ENCODE measurements at places on chromosomes 3 and 15.
A peak's percentile ranks its signal among the peaks of the same experiment; 100 is the strongest.

- DNase-seq = no peak
Observed at GRCh38 chr3:131067983-131068382, 41.3 kb downstream of the NEK11 start.

- DNase-seq = no peak
Observed at GRCh38 chr3:20747741-20748140, 561.7 kb upstream of the SGO1 start.

DNA sequence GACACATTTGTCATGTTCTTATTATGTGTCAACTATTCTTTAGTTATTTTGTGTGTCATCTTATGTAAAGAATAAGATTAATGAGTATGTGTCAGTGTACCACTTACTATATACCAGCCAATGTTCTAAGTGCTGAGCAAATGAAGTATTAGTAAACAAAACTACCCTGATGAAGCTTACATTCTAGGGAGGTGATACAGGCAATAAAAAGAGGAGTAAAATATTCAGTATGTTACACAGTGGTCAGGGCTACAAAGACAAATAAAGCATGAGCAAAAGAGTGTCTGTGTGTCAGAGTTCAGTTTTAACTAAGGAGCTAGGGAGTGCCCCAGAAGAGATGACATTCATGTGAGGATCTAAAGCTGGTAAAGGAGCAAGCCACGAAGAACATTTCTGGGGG is 79.1 kb downstream of the TRPC1 start:
- no peak for DNase-seq

- DNase-seq = no peak
Observed at GRCh38 chr3:49593041-49593440, 38.8 kb downstream of the BSN start.

GRCh38 chr3:53195602-53196574 is 34.9 kb downstream of the PRKCD start:
- peak; percentile 71 for DNase-seq

DNA sequence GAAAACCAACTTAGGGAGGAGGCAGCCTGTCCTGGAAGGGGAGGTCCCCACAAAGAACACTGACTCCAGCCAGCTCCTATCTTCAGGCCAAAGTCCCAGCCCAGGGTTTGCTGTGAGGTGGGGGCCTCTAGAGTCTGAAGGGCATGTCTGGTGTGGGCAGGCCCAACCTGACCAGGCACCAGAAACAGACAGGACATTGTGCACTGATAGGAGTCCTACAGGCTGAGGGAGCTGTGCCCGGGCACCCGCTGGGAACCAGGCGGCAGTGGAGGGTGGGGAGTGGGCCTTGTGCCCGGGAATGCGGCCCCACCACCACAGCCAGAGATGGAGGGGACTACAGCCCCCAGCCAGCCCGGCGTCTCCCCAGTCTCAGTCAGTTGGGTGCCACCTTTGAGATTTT is 161.4 kb downstream of the WNT7A start:
- DNase-seq = no peak

DNA sequence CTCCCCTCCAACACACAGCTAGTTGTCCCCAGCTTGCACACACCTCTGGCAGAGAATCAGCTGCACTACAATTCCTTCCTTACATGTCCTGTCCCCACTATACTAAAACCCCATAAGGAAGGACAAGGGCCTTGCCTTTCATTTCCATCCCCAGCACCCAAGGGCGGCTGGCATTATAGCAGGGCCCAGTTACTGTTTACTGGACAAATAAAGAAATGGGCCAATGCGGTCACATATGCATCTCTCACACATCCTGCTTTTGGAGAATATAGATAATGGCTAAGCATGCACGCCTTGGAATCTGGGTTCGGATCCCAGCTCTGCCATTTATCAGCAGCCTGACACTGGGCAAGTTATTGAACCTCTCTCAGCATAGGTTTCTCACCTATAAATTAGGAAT is 99.1 kb downstream of the DAPK2 start:
- DNase-seq = no peak

DNA sequence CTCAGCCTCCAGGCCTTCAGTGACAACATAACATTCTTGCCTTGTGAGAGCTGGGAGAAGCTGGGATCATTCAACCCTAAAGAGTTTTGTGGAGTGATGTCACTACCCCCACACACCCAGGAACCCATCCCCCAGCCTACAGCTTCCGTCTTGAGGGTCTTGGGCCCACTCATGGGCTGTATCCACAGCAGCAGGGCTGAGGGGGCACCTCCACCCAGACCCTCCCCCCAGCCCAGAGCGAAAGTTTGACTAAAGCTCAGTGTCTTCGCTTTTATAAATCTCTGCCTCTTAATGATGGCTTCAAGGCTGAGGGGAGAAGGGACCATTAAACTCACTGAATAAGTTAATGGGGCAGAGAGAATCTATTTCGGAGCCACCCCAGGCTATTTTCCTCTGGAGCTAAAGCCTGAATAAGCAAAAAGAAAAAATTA is 23.8 kb downstream of the NTRK3 start:
- DNase-seq = no peak

- no peak for DNase-seq
Observed at GRCh38 chr3:151074256-151074655, 11.2 kb upstream of the MED12L start.

DNA sequence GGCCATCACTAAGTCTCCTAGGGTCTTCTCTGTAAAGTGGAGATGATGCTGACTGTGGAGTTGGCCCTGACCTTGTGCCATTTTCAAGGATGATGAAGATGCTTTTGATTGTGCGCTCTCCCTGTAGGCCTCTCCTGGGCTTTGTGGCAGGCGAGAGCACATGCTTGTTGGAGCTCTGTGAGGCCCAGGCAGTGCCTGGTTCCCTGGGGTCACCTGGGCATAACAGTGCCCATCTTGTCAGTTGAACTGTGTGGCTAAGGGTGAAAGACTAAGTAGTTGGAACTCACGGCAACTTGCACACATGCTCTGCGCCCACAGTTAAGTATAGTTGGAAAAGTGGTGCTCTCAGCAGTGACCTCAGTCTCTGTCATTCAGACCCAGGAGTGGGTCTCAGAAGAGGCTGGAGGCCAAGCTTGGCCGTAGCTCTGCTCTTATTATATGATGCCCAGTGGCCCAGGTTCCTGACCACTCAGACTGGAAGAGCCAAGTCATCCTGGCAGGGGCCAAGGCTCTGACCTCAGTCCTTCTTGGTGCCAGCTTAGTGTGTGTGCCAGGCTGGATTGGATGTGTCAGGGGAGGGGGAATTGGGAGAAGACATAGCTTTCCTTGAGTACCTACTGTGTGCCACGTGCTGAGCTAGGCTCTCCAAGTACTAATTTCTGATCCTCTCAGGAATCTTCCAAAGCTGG is 154.6 kb downstream of the EEFSEC start:
- DNase-seq = no peak

- DNase-seq = no peak
Observed at GRCh38 chr15:58306591-58307312, 125.0 kb upstream of the LIPC start.

DNA sequence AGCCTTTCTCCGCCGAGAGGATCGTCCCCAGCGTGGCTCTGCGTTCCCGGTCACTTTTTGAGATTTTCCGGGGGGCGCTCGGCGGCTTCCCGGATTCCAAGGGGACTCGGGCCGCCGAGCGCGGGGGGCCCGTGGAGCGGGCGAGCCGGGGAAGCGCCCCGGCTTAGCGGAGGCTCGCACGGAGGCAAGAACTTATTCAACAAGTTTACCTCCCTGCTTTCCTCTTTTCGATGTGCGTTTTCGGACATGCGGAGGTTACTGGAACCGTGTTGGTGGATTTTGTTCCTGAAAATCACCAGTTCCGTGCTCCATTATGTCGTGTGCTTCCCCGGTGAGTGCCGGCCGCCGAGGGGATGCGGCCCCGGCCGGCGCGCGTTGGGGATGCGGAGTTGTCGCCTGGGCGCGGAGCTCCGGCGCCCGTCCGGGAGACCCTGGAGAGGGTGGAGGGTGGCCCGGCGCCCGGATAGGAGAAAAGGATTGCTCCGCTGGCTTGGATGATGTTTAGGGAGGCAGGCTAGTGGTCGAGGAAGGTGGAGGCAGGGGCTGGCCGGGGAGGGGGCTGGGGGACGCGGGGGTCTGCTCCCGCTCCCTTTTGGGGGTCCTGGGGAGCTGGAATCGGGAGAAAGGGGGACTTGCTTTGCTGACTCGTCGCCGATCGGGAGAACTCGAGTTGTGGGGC is 810 bp downstream of the PTPRG start:
- no peak for DNase-seq

- DNase-seq = no peak
Observed at GRCh38 chr15:38058596-38059075, 124.2 kb downstream of the TMCO5A start.

GRCh38 chr15:75637245-75638009 is 2.6 kb downstream of the IMP3 start:
- DNase-seq = no peak

DNA sequence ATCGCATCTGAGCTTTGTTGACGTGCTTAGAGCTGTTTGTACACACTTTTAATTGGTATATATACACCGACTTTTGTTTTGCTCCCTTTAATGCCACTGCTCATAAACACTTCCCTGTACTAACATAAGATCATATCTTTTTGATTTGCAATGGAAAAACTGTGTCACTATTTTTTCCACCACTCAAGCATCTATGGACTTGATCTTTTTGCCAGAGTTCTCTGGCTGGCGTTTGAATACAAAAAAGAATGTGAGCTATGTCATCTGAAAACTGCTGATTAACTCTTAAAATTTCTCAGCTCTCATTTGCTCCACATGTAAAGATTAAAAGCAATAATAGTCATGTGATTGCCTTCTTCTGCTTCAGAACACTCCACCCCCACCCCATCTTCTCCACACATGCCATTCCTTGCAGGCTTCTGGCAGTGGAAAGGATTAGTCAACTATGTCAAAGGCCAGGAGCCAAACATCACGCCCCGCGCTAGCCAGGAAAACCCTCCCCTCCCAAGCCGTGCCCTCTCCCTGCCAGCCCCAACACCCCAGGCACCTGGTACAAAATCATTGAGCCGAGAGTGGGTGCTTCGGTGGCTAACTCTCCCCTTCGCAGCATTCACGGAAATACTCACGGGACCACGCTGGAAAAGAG is 123.4 kb upstream of the MEF2A start:
- no peak for DNase-seq

- DNase-seq = peak; percentile 50
Observed at GRCh38 chr15:28125673-28126651, 26.8 kb upstream of the OCA2 start.

- no peak for DNase-seq
Observed at GRCh38 chr3:50122661-50123391, 32.3 kb upstream of the SEMA3F start.

All from naive thymus-derived CD8-positive, alpha-beta T cell (primary cell).